ENCODE measurements at places on chromosomes 11 and 22.
A peak's percentile ranks its signal among the peaks of the same experiment; 100 is the strongest.

DNA sequence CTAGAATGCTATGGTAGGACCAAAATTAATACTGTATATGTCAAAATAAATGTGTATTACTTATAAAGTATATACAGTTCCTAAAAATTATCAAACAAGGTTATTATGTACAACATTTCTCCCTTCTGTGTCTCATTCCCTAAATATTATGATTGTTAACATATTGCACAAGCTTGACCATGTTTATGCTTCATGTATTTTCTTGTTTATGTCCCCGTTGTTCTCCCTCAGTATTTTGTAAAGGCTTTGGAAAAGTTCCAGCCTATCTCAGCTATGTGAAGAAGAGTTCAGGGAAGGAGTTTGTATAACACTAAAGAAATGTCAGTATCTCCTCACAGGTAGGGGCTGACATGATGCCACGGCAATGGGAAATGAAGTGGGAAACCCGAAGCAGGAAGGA is 19.6 kb downstream of the ADM start:
- no peak for DNase-seq

DNA sequence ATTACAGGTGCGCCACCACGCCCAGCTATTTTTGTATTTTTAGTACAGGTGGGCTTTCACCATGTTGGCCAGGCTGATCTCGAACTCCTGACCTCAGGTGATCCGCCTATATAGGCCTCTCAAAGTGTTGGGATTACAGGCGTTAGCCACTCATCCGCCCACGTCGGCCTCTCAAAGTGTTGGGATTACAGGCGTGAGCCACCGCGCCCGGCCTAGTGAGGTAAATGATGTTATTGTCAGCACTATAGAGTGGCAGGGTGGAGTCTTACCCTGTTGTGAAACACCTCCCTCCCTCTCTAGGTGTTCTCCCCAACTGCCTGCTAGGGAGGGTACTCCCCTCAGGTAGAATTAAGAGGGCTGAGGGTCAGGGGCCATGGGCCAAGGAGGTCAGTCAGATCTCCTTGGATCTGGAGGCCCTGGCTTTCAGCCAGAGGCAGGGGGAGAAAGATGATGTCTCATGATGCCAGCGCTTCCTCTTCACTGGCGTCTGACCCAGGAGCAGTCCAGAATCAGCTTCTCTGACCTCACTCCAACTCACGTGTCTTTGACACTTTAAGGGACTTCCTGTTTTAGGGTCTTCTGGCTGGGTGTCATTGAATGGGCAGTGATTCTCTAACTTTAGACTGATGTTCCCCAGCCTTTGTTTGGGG is 2.0 kb downstream of the GGA1 start:
- DNase-seq: no peak

DNA sequence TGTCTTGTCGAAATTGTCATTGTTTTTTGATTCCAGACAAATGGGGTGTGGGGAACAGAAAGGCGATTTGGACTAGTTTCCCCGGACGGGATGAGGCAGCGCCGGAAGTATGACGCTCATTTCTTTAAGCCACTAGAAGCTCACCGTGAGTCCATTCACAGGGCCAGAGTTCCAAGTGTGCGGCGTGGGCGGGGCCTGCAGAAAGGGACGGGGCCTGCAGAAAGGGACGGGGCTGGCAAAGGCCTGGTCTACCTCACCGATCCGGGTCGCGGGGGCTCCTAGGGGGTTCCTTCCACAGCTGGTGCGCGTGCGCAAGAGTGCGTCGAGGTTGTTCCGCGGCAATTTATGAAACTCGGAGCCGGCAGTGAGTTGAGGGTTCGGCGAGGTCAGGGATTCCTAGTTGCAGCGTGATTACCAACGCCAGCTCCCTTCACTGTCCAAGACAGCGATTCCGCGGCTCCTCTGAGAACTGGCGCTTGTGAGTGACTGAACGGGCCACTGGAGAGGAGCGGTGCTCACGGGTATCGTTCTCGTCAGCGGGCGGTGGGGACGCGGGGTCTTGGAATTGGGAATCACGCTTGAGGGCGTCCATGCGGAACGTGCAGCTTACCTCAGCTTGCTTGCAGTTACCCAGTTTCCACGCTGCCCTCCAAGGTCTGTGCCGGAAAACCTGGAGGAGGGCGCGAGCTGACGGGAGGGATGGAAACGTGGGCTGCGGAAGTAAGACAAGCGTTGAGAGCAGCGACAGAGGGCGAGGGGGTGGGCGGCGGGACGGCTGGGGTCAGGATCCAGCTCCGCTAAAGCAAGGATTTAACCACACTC is at the start of gene ZNF215:
ZNF215 (plus strand) TSS at position 219 of the 822 bp plus-strand sequence. CDS start 5,847 bp downstream, outside the sequence.
- peak; percentile 22 for DNase-seq

- DNase-seq: no peak
Measured at GRCh38 chr11:103923451-103923931, 112.9 kb upstream of the DDI1 start.

DNA sequence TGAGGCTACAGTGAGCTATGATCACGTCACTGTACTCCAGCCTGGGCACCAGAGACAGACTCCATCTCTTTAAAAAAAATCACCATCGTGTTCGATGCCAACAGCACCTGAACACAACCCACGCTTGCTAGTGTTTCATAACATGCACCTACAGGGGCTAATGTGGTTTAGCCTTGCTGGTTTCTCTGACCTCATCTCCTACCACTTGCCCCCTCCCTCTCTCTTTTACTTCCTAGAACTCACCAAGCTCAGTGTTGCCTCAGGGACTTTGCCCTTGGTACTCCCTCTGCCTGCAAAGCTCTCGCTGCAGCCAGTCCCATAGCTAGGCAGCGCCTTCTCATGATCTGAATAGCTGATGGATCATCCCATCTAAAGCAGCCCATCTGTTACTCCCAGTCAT is 99.8 kb downstream of the FBXO7 start:
- DNase-seq: no peak

- DNase-seq: no peak
Measured at GRCh38 chr11:132886335-132886734, 646.0 kb downstream of the OPCML start.

Data from stimulated activated naive B cell treated with anti-CD40 and anti-IgM and Interleukin-4, amounts not matched to agents 10 μg/mL and 1 μg/mL and 100 μg/mL, for 72 hours (primary cell).